Activated CD4-positive, alpha-beta T cell treated with anti-CD3 and anti-CD28 coated beads for 36 hours (primary cell): ENCODE measurements at places on chromosomes 13 and 19.

DNA sequence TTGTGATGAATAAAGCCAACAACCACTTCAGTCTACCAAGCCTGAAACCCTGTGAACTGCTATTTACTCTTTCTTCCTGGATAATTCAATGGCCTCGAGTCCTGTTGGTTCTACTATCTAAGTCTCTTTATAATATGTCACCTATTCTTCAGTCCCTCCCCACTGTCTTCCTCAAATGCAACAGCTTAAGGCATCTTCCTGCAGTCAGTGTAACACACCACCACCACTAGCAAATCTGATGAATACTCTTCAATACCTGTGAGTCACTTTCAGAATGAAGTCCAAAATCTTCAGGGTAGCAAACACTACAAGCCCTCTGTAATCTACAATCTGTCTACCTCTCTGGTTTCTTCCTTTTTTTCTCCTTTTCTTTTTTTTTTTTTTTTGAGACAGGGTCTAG lies 32.9 kb downstream of the ZDHHC20 start:
- DNase-seq: no peak

DNA sequence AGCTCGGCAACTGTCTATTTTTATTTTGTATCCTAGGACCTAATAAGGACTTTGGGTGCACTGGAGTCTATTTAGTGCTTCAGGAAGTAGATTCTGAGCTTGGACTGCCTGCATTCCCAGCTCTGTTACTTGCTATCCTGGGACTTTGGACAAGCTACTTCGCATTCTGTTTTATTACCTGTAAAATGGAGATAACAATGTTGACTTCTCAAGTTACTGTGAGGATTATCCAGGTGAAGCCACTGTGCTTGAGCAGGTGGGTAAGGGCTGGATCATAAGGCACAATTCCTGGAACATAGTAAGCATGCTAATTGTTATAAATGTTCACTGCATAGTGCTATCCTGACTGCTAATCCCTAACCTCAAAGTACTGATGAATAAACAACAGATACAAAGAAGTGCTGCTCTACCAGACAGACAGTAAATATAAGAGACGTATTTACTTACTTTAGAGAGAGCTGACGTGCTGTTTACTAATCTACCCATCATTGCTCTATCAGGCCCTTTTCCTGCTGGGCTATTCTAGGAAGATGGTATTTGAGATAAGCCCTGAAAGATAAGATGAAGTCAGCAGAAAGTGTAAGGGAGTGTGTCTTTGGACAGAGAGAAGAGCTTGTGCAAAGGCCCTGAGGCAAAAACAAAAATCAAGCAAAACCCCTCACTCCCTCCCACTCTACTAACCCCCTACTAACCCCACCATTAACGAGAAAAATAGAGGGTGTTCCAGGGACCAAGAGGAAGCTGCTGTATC lies 50.8 kb upstream of the FLT1 start:
- no peak for DNase-seq

DNA sequence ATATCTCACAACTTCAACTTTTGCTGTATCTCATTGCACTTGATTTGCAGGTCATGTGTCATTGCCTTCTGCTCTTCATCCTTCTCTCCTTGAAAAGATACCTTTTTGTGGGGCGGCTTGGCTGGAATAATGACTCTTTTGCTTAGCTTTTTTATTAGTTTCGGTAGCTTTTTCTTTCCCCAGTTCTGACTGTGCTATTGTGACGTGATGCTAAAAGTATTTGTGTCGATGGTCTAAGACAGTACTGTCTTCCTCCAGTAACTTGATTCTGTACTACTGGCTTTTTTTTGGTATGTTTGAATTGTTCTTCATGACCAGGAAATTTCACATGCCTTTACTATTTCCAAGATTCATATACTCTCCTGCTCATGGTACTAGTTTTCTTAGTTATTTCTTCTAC lies 63.1 kb downstream of the SLITRK1 start:
- no peak for DNase-seq

DNA sequence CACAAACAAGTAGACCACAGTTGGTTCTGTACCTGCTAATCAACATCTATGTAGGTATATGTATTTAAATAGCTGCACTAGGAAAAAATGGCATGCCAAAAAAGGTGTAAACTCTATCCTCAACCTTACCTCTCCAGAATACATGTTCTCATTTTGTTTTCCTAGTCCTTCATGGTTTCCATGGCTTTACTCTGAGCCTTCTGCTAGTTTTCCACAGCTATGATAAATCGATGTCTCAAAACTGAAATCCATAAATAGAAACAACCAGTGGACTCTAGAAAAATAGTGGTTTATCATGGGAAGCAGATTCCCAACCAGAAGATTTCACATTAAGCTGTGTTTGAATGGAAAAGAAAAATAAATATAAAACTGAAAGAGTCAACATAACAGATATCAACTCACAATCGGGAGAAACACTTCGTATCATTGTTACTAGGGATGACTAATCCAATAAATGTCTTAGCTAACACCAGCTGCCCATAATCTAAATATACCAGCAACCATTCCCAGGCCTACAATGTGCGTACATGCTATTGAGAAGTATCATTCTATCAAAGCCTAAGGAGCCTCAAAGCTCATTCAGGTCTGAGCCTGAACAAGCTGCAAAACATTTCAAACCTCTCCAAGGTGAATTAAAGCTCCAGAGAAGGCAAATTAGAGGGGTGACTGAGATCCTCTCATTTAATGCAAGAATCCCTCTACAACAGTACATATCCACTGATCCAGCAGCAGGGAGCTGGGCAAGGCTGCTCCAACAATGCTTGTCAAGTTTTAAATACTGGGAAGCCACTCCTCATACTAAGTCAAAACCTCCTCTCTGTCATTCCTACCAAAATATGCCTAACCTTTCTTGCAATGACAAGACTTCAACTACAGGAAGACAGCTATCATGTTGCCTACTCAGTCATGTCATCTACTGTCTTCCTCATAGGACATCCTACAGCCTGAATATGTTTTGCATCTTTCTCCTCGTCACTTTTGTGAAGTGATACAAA lies 90.2 kb downstream of the KCTD12 start:
- DNase-seq: no peak
